ENCODE measurements at places on chromosomes 2 and 18.

DNA sequence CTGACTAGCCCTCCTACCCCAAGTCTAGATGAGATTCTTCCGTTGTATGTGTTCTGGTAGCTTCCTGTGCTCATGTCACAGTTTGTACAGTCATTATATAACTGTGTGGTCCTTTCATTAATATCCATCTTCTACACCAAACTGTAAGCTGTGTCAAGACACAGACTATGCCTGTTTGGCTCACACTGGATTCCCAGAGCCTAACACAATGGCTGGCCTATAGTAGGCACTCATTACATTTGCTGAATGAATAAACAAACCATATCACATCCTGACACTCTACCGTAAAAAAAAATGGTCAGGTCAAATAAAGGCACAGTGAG lies 72.6 kb downstream of the ANKRD44 start:
- no peak for DNase-seq

GRCh38 chr2:13413989-13414388 lies 697.3 kb downstream of the TRIB2 start:
- DNase-seq = no peak

GRCh38 chr18:75478996-75479880 lies 51.7 kb upstream of the SMIM21 start:
- peak; percentile 36 for DNase-seq

DNA sequence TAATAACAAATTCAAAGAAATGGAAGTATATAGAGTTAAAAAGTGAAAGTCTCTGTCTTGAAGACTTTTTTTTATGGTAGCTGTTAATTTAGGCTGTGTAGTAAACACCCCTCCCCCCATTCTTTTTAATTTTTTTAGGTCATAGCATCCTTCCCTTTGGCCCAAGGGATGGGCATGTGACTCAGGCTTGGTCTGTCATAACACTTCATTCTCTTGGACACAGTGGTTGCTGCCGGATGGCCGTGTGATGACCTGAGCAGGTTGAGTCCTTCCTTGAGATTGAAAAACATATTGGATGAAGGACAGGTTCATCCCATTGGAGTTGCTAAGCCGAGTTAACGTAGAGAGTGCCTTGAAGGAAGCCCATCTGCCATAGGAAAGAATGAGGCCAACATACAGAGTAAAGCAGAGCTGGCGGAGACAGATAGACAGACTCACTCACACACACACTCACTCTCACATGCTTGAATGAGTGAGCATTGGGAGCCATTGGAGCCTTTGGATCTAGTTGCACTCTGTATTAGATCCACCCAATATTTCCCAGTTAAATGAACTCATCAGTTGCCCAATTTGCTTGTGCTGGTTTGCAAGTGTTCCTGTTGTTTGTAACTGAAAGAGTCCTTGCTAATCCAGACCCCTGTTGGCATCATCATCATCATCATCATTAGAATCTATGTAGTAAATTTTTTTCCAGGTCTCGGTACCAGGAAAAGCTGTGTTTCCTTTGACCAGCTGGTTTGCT lies 14.7 kb downstream of the NCOA1 start:
- no peak for DNase-seq

GRCh38 chr18:44893966-44894365 lies 213.3 kb downstream of the SETBP1 start:
- no peak for DNase-seq

DNA sequence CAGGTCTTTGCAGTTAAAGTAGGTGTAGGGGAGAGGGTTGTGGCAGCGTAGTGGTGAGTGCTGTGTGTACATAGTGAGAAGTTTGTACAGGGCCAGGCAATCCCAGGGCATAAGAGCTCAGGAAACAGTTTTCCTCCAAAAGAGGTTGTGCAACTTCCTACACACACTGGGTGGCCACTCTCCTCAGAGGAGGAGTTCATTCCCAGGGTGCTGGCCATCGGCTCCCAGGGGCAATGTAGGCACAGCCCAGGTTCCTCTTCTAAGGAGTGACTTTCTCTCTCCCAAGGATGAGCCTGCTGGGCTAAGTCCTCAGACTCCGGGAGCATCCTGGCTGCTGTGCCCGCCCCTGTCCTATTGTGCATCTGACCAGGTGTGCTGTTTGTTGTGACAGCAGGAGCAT lies 3.0 kb downstream of the ACOXL start:
- no peak for DNase-seq

- no peak for DNase-seq
These were observed 628 bp downstream of the CREG2 start for GRCh38 chr2:101386599-101387150.

- no peak for DNase-seq
These were observed 38.4 kb downstream of the METAP1D start for GRCh38 chr2:172038121-172038520.

DNA sequence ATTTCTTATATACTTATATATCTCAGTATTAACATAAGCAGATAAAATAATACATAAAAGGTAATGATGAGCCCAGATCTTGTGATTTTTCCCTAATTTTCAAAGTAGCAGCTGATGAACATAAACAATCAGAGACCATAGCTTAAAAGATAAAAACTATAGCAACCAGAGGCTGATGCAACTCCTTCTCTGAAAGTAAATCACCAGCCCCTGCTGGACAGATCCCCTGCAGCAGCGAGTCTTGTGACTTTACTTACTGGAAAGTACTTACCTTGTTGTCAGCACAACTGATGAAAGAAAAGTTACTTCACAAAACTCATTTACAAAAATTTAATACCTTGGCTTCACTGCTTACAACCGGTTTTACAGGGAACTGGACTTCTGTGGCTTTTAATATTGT lies 67.3 kb downstream of the GORASP2 start:
- no peak for DNase-seq

DNA sequence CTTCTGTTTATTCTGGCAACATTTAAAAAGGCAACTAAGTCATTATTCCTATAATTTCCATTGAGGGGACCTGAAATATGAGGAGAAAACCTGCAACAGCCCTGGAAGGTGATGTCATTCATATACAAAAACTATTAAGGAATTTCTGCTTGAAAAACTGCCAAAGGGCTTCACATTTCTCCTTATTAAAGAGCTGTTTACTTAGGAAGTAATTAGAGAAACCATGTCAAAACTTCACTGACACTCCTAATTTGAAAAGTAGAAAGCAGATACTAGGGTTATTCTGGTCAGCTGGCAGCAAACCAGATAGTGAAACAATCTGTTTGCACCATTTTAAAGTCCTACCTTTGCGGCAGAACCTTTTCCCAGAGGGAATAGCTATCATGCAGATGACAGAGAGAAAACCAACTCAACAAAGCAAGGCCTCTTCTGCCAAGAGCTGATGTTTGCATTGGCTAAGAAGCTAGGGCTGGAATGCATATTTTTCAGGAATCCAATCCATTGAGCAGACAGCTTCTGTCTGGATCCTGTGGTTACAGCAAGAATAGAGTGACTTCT lies 592.2 kb upstream of the SYT4 start:
- no peak for DNase-seq

GRCh38 chr2:27959496-27959895 lies 69.0 kb downstream of the BABAM2 start:
- DNase-seq = no peak

DNA sequence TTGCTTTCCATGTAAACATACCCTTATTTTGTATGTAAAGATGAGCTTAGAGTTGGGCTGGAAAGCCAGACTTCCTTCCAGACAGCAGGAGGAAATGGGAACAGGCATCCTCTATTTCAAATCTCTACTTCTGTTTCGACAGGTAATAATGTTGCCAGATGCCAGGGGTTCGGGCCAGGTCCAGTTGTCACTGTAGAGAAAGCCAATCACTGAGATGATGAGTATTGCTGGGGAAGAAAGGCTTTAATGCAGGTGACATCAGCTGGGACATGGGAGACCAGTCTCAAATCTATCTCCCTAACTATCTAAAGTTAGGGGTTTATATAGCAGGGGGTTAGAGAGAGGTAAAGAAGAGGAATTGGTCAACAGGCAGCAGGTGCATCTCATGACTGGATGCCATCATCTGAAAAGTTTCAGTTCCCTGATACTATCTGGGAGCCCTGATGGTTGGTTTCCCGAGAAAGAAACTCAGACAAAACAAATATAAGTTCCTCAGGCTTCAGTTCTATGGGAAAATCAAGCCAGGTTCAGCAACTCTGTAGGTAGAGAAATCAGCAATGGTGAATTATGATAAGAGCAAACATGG lies 9.3 kb upstream of the MTCL1 start:
- DNase-seq = no peak

- no peak for DNase-seq
These were observed 31.6 kb upstream of the WDR75 start for GRCh38 chr2:189409647-189410046.

DNA sequence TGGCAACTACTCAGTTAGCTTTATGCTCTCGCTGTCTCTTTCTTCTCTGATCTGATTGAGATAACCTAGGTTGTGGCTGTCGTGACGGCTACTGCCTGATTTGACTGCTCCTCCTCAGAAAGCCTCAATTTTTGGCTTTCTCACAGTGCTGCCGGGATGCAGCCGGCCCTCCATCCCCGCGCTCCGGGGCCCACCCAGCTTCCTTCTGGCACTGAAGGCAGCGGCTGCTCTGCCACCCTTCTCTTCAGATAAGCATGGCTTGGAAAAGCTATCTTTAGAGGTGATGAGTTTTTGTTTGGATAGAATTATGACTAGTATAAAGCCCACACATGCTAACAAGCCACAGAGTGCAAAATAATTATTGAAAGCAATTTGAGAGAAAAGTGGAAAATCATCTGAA lies 102.5 kb downstream of the DPP4 start:
- no peak for DNase-seq

GRCh38 chr2:75142081-75142480 lies 57.2 kb downstream of the TACR1 start:
- DNase-seq = no peak

DNA sequence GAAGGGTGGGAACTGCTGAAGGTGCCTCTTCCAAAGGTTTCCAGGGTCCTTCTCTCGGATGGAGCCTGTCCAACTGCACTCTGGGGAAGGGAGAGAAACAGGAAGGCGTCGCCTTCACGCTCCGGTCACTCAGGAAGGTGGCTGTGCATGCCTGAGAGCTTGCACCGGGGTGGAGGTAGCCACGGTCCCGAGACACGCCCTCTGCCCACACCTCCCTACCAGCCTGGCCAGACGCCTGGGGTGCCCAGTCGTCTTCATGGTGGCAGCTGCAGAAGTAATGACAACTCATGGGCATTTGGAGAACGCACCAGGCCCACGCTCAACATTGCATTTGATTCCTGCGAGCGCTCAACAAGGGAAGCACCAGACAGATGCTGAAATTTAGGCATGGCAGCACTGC lies 59.9 kb downstream of the ADNP2 start:
- DNase-seq = no peak

DNA sequence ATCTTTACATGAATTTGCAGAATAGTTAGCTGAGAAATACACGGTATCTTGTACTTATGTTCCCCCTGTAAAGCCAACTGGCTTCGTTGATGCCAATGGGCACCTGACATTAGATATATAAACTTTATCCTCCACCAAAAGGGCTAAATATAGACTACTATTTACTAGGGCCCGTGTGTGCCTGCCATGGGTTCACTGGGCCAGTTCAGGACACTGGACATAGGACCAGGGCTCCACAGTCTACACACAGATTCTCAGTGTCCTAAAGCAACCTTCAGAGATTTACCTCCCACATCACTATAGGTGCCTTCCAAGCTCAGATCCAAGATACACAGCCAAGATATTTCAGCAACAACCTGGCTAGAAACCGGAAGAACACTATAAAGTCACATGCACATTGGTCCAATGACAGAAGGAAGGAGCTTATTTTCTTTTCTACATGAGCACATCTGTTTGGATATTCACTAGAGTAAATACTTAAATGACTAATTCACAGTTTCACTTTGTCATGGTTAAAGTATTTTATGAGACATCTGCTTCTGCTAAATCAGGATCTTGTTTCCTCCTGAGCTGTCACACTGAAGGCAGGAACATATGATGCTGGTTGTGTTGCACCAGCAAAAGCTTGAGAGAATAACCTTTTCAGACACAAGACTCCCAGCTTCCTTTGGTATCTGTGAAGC lies 95.1 kb downstream of the MYO5B start:
- DNase-seq = no peak

- no peak for DNase-seq
These were observed 1162.8 kb upstream of the TMEFF2 start for GRCh38 chr2:193357508-193357907.

DNA sequence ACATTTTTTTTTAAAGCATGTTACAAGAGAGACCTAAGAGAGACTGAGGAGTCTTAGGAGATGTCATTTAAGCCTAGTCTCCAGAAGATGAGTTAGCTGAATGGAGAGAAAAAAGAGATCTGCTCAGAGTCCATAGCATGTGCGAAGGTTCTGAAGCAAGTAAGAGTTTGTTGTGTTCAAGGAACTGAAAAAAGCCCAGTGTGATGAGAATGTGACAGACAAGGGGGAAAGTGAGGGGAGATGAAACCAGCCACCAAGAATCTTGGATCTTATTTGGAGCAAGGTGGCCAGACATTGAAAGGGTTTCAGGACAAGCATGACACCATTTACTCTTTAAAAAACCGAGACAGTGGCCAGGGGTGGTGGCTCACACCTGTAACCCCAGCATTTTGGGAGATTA lies 5.2 kb upstream of the MOB1A start:
- DNase-seq = no peak

GRCh38 chr2:53536583-53537361 lies 230.8 kb upstream of the CHAC2 start:
- DNase-seq = no peak

- DNase-seq = no peak
These were observed 552.5 kb downstream of the DSC3 start for GRCh38 chr18:30489890-30490643.

- DNase-seq = no peak
These were observed 580 bp upstream of the NDUFV2 start for GRCh38 chr18:9101730-9102507.

DNA sequence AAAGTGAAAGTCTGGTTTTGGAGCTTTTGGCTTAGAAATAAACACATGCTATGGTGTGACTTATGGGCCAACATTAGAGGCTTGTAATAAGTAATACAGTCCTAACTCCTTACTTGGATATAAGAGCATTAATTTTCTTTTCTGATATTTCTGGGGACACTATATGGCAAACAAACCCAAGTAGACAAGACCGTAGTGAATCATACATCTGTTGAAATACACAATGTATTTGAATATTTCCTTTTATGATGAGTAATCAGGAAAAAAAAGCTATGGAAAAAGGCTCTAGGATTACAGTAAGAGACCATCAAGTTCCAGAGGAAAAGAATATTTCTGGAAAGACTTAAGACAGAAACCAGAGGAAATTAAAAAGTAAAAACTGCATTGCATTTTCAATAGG lies 146.0 kb upstream of the CYP26B1 start:
- DNase-seq = no peak

- no peak for DNase-seq
These were observed 40.5 kb upstream of the ATG16L1 start for GRCh38 chr2:233210843-233211547.

DNA sequence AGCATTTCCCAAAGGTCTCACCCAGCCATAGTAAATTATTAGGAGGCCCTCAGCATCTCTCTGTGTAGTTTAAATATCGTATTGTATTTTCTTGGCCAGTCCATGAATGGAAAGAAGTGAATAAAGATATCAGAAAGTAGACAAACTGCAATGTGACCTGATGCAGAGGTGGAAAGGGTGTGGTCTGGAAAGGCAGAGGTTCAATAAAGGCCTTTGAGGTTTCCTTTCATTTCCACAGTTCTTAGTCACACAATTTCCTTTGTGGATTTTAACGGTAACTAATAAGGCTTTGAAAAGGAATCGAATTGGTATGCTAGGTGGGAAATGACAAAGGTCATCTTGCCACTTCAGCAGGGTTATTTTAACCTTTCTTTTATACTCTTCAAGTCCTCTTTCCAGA lies 20.1 kb upstream of the WIPF1 start:
- no peak for DNase-seq

GRCh38 chr2:192899466-192899865 lies 704.7 kb upstream of the TMEFF2 start:
- DNase-seq = no peak

- DNase-seq = no peak
These were observed 214.6 kb downstream of the RDH14 start for GRCh38 chr2:18345848-18346247.

Measured in glomerular endothelial cell (primary cell).